ENCODE measurements at places on chromosomes 4 and X.

- no peak for DNase-seq
Measured at GRCh38 chrX:68939868-68940267, 111.0 kb downstream of the EFNB1 start.

DNA sequence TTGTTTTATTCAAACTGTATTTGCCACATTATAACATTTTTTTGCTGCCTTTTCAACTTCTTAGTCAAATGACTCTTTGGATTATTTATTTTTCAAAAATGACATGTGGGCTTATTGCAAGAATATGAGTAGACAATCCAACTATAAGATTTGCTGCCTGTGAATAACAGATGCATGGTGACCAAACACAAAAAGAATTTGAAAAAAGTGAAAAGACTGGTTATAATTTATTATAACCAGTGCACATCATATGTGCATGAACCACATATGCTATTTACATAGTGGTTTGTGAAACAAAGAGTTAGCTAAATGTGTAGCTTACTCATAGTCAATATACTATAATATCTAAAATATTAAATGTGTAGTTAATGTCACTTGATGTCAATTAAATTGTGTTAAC lies 2086.8 kb downstream of the ARAP2 start:
- DNase-seq: no peak

GRCh38 chr4:151667666-151668065 lies 93.1 kb downstream of the GATB start:
- DNase-seq: no peak

- DNase-seq: no peak
Measured at GRCh38 chrX:123263747-123264146, 79.7 kb downstream of the GRIA3 start.

- no peak for DNase-seq
Measured at GRCh38 chr4:158613046-158613445, 58.6 kb downstream of the C4orf46 start.

- no peak for DNase-seq
Measured at GRCh38 chrX:87064502-87064901, 453.1 kb upstream of the KLHL4 start.

- DNase-seq: no peak
Measured at GRCh38 chrX:103730796-103731493, 20.2 kb downstream of the TMEM31 start.

GRCh38 chrX:20477836-20478524 lies 211.3 kb upstream of the RPS6KA3 start:
- no peak for DNase-seq

- no peak for DNase-seq
Measured at GRCh38 chr4:77117721-77118120, 39.3 kb upstream of the CCNG2 start.

DNA sequence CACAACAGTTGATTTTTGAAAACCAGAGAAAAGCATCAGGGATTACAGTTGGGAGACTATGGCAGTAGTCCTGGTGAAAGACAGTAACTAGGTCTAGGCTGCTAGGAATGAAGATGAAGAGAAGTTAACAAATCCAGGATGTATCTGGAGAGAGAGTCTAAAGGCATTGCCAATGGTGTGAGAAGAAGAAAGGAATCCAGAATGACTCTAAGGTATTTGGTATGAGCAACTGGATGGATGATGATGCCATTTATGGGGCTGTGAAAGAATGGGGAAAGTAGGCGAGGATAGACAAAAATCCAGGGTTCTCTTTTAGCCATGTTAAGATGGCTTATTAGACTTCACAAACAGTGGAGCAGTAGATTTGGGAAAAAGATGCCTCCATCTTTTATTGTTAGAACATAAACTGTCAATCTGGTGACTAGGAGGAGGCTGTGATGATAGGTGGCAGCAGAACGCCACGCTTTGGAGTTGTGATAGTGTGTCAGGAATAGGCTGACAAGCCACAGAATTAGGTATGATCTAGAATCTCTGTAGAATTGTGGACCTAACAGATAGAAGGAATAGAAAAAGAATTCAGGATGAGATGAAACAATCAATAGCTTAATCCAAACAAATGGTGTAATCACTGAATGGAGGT lies 27.3 kb upstream of the JADE1 start:
- DNase-seq: no peak

DNA sequence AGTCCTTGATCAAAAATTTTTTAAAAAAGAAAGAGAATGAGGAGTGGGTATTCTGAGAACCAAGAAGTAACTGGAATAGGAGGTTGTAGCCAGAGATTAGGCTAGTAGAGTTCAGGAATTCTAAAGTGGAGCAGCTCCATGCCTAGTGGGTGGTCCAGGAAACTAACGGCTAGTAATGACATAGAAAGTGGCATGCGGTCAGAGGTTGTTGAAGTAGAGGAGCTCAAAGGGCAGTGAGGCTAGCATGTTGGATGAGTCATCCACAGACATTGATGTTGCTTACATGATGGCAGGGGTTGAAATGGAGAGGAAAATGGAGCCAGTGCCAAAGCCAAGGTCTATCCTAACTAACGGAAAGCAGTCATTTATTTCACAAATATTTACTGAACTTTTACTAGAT lies 42.1 kb downstream of the TEX13B start:
- no peak for DNase-seq

- DNase-seq: peak; percentile 32
Measured at GRCh38 chr4:180057891-180058671, 2185.1 kb upstream of the TENM3 start.

DNA sequence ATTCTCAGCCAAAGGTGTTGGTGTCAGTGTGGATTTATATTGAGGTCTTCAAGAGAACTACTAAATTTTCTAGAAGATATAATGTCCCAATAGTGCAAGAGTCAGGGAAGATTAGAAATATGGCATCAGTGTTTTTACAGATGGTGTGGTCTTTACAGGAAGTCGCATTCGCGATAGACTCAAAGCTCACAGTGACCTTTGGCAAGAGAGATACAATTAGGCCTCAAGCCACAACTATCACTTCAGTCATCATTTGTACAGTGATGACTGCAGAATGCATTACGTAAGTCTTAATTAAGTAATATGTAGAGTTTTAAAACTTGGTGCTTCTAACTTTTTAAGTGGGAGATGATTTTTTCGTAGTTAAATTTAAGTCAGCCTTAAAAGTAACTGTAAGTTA lies 237.2 kb upstream of the FSTL5 start:
- DNase-seq: no peak

GRCh38 chrX:68249903-68250302 lies 183.4 kb downstream of the OPHN1 start:
- DNase-seq: no peak

- no peak for DNase-seq
Measured at GRCh38 chr4:52572936-52573485, 86.1 kb downstream of the USP46 start.

GRCh38 chrX:46791927-46792809 lies 33.2 kb upstream of the SLC9A7 start:
- DNase-seq: no peak

DNA sequence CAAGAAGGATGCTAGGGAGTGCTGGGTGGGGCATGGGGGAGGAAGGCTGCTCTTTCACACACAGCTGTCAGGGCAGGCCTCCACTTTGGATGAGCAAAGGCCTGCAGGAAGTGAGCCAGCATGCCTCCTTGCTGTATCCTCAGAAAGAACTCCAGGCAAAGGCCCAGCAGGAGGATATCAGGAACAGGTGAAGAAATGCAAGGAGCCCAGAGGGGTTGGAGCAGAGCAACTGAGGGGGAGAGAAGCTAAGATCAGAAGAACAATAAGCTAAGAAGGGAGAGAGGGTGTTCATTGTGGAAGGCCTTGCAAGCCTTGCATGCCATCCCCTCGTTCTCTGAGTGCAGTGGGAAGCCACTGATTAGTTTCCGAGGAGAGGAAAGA lies 115.1 kb downstream of the CAMK2D start:
- DNase-seq: no peak

- no peak for DNase-seq
Measured at GRCh38 chrX:71128166-71128833, 9.9 kb downstream of the MED12 start.

Data from anterior cingulate cortex (tissue), 58 donors.